ENCODE measurements at places on chromosomes 1 and 21. TPM values are rescaled to one million over a fixed set of nuclear protein-coding genes. Genes with fewer than 3 reads are reported as not detected.

- DNase-seq = peak; percentile 59
These were observed 1409.0 kb downstream of the PLA2G4A start for GRCh38 chr1:188237573-188238348.

- DNase-seq = no peak
These were observed 104.6 kb downstream of the LAMC2 start for GRCh38 chr1:183290628-183291027.

GRCh38 chr1:227192163-227192562 lies 126.1 kb downstream of the CDC42BPA start:
- peak; percentile 98 for DNase-seq

GRCh38 chr1:39738622-39739366 lies at the start of gene PPIE:
TSS of gene PPIE (plus strand) at chr1:39738882. CDS start at chr1:39738901, 19 bp downstream.
- DNase-seq = peak; percentile 83

- DNase-seq = no peak
These were observed 2.0 kb downstream of the LRRC7 start for GRCh38 chr1:69569576-69570328.

- DNase-seq = peak; percentile 89
These were observed 350 bp upstream of the S100A6 start for GRCh38 chr1:153536012-153536670.

DNA sequence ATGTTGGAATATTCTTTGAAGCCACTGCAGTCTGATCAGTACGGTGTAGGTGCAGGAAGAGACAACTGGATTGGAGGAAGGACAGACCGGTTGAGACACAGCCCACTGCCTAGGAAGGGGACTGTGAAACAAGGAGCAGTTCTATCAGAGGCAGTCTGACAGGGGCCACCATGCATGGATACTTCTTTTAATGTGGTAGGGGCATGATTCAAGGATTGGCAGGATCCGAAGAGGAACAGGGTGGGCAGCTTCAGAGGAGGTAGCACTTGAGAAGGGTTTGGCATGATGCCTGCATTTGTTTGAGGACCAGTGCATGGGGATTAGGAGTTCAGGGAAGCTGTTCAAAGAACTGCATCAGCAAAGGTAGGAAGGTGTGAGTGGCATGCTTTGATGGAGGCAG lies 167.9 kb downstream of the DYRK1A start:
- DNase-seq = no peak

The TSPAN1 gene
- 0.18 TPM for total RNA-seq

The PROK1 gene
- total RNA-seq = not detected

The SPRR2B gene
- not detected for total RNA-seq

The PCSK9 gene
- under 0.01 TPM for total RNA-seq

Measured in IMR-90 (cell line).